Activated naive CD8-positive, alpha-beta T cell treated with anti-CD3 and anti-CD28 coated beads, Interleukin-2, amount 50 U/mL, for 24 hours (primary cell): ENCODE measurements at places on chromosomes 13 and 19.

DNA sequence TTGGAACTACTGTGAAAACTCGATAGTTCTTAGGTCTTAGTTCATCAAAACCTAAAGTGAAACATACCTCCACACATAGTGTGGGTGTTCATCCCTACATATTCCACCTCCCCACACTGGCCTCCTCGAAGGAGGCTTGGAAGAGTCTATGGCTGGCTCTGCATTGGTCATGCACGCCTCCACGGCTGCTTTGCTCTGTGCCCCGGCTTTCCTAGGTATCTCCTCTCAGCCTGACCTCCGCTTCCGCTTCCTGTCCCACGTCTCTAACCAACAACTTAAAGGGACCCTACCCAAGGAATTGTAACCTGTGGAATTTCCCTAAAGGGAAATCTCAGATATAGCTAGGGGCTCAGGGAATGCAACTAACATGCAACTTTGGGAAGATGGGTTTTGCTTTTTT lies 79.7 kb upstream of the MBNL2 start:
- DNase-seq = no peak

- DNase-seq = no peak
Measured at GRCh38 chr19:5567970-5568407, 236 bp upstream of the TINCR start.

GRCh38 chr13:107005577-107005976 lies 437.6 kb upstream of the ARGLU1 start:
- no peak for DNase-seq

- DNase-seq = no peak
Measured at GRCh38 chr13:73995736-73996135, 138.5 kb downstream of the KLF12 start.

DNA sequence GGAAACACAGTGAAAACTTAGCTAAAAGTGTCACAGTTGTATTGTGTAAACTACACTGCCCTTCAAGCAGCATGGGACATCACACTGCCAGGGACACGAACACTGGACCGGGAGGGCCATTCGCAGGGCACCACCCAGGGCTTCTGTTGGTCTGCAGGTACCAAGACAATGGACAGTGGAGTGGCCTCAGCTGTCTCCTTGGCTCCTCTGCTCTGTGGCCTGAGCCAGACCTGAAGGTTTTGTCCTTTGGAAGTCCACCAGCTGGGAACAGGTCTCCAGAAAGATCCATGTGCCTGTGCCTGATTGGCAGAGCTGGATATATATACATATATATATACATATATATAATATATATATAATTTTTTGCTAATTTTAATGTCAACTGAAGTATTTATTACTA lies 149.8 kb downstream of the ZNF536 start:
- DNase-seq = no peak

DNA sequence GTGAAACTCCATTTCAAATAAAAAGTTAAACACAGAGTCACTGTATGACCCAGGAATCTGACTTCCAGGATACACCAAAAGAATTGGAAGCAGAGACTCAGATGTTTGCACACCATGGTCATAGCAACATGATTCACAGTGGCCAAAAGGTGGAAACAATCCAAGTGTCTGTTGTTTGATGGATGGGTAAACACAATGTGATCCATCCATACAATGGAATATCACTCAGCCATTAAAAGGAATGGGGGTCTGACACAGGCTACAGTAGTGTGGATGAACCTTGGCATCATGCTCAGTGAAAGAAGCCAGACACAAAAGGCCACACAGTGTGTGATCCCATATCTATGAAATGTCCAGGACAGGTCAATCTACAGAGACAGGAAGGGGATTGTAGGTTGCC lies 174.3 kb downstream of the PTPRS start:
- no peak for DNase-seq

GRCh38 chr19:11658970-11659369 lies 61.7 kb downstream of the ZNF627 start:
- no peak for DNase-seq

GRCh38 chr13:113506025-113506685 lies 15.6 kb upstream of the DCUN1D2 start:
- DNase-seq = no peak

DNA sequence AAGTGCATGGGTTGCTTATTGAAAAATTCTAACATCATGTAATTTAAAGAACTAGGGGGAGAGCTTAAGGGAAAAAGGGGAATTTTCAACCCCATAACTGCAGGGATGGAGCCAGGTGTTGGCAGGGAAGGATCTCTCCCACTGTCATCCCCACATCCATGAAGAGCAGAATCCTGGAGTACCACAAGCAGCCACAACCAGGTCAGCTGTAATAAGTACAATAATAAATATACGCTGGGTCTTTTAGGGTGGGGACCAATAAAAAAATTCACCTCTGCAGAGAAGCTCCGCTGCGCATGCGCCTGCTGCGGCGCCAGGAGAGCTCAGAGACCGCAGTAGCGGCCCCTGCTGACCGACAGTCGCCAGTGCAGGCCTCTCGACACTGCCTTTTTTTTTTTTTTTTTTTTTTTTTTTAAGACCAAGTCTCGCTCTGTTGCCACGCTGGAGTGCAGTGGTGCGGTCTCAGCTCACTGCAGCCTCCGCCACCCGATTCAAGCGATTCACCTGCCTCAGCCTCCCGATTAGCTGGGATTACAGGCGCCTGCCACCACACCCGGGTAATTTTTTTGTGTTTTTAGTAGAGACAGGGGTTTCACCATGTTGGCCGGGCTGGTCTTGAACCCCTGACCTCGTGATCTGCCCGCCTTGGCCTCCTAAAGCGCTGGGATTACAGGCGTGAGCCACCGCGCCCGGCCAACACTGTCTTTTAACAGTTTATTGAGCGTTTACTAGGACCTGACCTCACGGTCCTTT lies 2.5 kb upstream of the EEF2 start:
- DNase-seq = peak; percentile 89

DNA sequence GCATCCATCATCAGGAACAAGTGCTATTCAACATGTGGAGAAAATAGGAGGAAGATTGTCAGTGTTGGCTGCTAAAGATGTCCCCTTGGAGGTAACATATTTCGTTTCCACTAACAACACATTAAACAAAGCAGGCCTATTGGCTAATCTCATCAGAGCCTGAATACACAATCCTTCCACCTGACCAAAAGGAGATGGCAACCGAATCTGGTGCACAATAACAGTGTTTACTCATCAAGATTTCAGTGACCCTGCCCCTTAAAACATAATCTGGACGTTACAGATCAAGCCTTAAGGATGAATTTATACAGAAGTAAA lies 582.5 kb downstream of the EFNB2 start:
- no peak for DNase-seq

GRCh38 chr19:1251330-1252220 lies 3.2 kb downstream of the MIDN start:
- DNase-seq = peak; percentile 71

DNA sequence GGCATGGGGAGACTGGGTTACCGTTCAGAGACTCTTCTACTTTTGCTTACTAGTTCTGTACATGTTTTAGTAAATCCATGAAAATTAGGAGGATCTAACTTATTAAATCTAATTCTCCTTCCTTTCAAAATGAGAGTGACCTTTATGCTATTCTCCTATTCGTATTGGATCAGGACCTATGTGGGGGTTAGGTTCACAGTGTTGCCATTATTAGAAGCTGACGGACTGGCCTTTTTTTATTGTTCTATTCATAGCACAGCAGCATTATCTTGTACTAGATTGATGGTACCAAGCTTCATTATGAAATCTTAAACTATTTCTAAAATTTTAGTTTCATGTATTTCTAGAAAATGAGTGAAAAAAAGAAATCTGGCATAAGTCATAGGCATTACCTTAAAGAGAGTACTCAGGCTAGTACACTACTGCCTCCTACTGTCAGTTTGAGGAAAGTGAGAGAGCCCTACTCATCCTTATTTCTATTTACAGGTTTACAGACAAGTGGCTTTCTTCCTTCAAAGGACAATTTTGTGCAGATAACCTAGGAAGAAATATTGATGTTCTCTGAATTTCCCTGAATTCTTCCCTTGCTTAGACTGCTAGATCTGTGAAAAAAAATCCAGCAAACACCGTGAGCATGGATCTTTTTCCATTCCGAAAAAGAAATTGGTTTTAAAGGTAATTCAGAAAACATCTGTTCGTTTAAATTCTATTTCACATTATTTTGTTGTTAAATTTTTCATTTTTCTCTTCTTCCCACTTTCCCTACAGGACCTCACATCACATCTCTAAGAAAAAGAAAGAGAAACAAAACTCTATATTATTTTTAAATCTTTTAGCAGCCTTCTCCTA lies 485.5 kb downstream of the DIAPH3 start:
- DNase-seq = no peak

DNA sequence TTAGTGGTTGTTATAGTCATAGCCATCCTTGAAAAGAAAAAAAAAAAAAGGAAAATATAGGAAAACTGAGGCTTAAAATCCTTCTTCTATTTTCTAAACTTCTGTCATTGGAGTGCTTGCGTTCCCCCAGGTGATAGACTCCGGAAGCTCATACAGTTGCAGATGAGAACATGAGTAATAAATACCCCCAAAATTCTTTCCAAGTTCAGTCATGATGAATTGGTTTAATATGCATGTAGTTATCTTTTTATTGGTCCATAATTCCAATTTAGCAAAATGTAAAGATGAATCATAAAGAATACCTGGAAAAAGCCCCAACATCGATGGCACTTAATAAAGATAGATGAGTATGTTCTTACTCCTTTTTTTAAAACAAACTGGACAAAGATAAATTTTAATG lies 192.3 kb downstream of the SHISA2 start:
- no peak for DNase-seq

DNA sequence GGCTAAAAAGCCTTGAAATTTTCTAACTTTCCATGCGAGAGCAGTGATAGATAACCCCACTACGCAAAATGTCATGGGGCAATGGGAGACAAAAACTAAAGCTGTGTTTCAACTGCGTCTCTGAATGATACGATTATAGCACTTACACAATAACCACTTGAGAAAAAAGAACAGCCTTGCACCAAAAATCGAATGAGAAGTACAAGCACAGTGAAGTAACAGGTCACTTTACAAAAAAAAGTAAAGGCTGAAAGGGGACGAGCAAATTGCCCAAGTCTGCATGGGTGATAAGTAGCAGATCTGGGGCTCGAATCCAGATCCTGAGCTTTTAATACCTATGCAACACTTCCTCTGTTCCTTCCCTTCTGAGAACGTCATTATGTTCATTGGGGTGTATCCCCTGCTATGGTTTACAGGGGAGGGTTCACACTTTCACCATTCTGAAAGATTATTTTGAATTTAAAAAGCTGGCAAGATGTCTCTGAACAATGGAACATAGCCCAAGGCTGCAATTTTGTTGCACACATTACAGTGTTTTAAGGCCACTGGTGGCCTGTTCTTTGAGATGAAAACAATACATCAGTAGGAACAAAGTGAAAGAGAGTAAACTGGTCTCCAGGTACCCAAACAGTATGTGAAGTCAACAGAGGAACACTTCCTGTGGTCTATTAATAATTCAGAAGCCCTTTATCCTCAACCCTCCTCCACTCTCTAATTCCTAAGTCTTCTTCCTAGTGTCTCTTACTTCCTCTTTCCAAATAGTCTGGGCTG lies 3.2 kb downstream of the CPB2 start:
- DNase-seq = no peak

- no peak for DNase-seq
Measured at GRCh38 chr13:49580980-49581680, 4.2 kb downstream of the RCBTB1 start.

DNA sequence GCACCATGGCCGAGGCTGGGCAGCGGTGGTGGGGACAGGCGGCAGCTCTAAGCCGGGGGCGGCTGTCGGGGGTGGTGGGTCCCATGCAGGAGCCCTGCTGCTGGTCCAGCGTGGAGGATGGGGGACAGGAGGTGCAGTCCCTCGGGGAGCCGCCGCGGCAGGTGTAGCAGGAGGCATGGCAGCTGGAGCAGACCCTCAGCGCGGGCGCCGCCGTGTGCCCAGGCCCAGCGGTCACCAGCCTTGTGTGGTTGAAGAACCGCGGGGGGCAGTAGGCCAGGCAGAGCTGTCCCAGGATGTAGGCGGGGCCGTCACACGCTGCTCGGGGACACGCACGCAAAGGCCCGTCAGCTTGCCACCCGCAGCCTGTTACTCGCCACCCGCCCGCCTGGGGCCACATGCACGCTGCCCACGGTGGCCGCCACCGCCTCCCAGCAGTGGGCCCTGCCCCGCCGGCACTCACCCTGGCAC lies 2.9 kb upstream of the C19orf25 start:
- no peak for DNase-seq

- DNase-seq = no peak
Measured at GRCh38 chr19:41296433-41296871, 13.5 kb upstream of the CCDC97 start.

DNA sequence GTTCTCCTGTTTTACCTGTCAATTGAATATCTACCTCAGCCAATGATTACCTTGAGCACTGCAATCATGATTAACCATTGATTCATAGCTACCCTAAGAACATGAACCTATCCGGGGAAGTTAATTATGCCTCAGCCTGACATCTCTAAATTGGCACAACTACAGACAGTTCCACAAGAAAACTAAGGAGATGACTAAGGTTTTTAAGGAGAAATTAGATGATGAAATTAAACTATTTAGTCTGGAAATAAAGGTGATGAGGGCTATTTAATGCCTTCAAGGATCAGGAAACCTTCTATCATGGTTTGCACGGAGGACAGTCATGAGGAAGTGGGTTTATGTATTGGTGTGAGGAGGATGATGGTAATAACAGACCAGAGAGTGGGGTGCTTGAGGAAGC lies 203.4 kb downstream of the COL4A1 start:
- no peak for DNase-seq

DNA sequence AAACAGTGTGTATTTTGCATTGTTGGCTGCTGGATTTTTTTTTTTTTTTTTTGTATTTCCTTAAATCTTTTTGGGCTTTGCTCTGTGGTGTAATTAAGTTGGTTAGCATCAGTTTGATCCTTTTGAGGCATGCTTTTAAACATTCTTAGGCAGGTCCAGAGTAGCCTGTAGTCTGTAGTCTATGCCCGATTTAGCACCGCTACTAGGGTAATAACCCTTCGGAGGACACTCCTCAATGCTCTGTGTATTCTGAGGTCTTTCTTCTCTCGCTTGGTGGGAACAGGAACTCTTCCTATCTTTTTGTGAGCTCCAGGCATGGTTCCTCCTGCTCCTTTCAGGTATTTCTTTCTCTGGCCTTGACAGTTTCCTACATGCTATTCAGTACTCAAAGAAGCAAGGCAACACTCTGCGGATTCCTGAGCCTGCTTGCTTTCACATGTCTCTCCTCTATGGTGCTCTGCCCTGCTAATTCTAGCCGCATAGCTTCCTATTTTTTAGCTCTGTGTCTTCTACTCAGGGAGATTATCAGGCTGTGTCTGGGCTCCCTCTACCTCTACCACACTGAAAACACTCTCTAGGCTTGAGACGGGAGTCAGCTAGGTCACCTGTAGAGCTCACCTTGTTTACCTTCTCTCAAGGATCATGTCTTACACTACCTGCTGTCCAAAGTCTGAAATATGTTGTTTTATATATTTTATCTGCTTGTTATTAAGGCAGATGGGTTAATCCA lies 195.1 kb downstream of the NDFIP2 start:
- no peak for DNase-seq

DNA sequence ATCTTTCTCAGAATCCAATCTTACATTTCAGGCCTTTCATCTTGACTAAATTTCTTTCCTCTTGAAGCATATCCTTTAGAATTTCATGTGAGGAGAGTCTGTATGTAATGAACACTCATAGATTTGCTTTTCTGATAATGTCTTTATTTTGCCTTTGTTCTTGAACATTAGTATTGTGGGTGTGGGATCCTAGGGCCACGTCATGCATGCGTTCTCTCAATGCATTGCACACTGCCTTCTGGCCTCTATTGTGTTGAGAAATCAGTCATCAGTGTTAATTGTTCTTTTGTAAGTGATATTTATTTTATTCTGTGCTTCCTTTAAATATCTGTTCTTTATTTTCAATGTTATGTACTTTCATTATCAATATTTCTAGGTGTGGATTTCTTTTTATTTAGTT lies 364.9 kb downstream of the OXGR1 start:
- DNase-seq = no peak
